ENCODE measurements at places on chromosomes 5 and 9.

DNA sequence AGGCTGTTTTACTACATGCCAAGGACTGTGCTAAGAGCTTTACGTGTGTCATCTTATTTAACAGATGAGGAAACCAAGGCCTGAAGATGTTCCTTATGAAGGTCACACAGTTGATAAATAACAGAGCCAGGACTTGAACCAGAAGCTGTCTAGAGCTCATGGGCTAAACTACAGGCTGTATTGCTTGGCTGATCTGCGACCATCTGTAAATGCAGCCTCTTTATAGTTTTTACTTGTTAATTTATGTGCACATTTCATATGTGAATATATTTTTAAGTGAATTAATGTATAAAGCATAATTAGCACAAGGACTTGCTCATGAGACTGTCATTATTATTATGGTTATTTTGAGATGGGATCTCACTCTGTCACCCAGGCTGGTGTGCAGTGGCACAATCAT is 19.3 kb upstream of the GNPDA1 start:
- DNase-seq: no peak

DNA sequence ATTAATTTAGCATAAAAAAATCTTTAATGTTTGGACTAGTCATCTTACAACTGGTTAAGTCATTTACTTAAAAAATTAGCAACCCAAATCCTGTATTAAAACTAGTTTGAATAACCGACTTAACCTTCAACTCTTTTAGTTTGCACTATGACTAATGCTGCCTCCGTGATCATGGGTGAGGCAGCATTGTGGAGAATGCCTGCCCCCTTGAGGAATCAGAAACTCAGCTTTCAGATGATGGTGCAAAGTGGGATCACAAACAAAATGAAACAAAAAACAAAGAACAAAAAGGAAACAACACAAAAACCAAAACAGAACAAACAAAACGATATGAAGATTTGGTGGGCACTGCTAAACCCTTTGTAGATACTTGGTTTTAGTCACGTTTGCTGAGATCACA is 127.0 kb upstream of the PALM2AKAP2 start:
- DNase-seq: no peak

DNA sequence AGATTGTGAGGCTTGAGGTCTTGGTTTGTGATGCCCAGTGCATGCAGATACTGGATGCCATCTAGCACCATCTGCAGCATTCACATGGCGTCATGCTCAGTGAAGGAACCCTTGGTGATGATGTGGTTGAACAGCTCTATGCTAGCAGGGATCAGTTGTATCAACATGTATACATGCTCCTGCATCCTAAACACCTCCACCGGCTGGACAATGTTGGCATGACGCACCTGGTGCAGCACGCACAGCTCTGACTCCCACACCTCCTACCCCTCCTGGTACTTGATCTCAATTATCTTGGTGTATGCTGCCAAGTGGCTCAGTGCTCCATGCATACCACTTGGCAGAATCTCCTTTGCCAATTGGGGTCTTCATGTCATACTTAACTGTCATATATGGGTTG is 49.1 kb downstream of the MTREX start:
- DNase-seq: no peak

DNA sequence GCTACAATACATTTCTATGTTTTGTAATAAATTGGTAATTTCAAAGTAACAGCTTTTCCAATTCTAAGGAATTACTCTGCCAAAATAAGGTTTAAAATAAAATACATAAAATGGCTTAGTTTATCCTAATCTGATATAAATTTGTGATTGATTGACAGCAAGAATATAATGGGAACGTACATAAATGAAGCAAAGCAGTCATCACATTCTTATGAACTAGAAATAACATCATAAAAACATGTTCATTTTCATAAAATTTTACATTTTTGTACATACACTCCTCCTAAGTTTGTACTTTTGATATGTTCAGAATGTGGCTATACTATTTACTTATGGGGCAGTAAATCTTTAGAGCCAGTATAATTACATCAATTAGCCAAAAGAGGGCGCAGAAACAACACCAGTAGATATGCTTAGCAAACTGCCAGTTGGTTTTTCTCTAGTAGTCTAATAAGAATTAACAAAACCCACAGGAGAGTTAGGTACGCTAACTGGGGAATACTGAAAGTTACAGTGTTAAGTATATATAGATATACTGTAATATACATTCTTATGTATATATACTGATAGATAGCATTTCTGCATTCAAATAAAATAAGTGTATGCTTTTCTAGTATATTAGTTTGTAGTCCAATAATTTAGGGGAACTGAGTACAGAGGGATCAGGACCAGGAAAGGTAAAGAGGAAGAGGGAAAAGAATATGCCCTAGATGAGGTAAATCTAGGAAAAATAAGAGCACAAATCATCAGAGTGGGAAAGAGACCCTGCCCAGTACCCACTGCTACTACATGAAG is 76.8 kb downstream of the ZDHHC21 start:
- DNase-seq: no peak

DNA sequence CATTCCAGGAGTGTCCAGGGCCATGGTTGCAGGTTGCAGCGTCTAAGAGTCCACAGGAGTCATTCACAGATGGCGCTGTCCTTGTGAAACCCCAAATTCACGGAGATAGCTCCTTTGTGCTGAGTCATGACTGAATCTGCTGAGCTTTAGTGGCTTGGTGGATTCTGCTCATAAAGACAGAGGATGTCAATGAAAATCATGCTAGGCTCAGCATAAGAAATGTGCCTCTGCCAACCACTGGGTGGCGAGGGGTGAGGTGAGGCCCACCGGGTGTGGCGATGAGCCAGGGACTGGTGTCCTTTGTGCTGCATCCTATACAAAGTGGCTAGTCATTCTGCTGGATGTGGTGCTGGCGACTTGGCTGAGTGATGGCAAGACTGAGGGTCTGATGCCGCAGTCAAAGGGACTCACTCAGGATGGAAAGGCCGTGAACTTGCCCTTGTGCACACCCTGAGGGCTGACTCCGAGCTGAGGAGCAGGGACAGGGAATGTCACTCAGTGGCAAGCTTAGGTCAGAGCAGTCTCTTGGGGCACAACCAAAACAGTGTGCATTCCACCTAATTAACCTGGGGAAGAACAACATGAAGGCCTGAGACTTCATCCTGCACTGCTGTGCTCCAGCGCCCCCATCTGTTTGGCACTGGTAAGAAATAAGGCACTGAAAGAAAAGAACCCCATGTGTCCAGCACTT is 71.5 kb downstream of the DAP start:
- peak; percentile 77 for DNase-seq

DNA sequence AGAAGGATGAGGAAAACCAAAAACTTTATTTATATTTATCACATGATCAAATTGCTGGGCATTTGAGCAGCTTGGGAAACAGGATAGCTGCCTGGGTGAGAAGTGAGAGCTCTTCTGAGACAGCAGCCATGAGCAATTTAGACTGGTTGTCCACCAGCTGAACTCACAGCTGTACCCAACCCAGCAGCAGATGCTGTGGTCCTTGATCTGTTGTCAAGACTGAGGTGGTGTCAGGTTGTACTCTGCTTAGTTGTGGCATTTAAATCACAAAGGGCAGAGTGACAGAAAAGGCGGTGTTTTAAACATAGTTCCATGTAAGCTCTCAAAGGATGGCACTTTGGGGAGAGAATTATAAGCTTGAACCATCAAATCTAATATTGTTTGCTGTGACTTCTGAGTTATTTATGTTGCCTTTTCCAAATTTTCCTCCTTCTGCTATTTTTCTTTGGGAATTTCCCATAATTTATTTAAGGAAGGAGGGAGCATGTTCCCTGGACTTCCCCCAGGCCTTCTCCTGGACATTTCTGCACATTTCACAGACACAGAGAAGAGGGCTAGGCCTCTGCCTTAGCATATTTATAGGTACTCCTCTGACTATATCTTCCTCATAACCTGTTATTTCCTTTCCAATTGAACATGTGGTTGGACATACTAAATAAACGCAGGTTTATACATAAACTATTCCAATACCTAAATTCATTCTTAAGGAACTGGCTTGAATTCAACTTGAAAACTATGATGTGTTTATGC is 117.7 kb upstream of the FER start:
- no peak for DNase-seq

DNA sequence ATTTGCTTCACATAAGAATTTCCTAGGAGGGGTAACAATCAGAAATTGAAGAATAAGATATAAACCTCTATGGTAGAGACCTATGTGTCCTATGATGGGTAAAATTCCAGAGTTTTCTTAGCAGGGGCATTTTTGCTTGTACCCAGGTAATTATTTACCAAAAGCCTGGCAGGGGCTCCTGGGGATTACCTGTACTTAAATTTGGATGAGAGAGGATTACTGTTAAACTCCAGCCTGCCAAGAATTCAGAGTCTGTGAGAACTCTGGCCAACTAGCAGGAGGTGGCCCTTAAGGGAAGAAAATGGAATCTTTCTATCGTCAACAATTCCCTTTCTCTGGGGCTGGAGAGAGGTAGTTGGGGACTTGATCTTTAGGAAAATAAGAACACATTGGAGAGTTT is 460.4 kb downstream of the PDE4D start:
- DNase-seq: no peak

DNA sequence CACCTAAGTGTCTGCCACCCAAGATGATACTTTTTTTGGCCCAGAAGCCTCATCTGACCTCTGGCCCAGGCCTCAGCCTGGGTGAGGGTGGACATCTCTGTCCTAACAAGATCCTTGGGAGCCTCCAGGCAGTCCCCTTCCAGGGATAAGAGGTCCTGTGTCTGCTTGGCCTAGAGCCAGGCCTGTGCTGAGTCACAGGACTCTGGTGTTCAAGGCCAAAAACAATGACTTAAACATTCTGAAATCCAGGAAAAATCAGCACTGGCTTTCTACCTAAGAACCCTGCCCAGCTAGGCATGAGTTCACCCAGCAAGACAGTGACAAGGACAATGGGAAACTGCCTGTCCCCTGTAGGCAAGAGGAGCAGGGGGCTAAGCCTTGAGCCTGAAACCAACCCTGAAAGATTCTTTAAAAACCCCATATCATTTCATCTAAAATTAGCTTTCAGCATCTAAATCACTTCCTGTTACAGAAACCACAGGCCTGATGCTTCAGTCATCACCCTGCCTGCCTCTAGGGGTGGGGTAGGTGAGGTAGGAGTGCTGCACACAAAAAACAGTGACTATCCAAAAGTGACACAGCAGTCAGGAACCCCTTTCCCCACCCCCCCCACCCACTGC is 29.9 kb downstream of the CSF2 start:
- no peak for DNase-seq

DNA sequence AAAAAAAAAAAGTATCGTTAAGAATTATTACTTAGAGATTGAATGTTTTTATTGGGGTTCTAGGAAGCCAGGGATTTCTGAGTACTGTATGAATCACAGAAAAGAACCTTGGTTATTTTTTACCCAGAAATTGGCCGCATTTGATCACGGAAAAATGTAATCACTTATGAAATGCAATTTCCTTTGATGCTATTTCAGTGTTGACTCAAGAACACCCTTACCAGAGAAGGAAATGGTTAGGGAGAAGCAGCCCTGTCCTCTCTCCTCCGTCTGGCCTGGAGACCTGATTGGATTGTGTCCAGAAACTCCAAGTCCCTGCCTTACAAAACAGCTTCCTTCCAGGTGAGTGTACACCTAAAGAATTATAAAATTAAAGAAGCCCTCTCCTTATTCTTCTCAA is 116.7 kb downstream of the MED10 start:
- no peak for DNase-seq

DNA sequence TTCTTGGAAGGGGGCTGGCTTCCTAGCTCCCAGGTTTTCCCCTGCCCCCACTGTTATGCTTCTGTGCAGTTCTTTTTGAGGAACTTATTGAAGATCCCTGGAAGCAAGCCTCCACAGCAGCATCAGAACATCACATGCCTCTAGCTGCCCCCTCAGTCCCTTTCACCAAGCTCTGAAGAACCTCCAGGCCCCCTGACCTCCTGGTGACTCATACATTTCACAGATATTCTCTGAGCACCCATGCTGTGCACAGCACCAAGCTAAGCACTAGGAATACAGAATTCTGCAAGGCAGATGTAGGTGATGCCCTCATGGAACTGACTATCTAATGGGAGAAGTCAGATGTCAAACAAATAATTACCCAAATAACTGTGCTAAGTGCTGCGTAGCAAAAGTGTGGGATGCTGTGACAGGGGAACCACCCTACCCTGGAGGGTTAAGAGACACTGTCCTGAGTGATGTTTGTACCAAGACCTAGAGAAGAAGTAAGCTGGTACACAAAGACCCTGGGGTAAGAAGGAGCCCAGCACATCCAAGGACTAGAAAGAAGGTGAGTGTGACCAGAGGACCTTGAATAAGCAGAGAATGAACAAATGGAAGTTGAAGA is 213.7 kb upstream of the NR4A3 start:
- no peak for DNase-seq

GRCh38 chr5:171907725-171908343 is 98.6 kb downstream of the FBXW11 start:
- peak; percentile 32 for DNase-seq

DNA sequence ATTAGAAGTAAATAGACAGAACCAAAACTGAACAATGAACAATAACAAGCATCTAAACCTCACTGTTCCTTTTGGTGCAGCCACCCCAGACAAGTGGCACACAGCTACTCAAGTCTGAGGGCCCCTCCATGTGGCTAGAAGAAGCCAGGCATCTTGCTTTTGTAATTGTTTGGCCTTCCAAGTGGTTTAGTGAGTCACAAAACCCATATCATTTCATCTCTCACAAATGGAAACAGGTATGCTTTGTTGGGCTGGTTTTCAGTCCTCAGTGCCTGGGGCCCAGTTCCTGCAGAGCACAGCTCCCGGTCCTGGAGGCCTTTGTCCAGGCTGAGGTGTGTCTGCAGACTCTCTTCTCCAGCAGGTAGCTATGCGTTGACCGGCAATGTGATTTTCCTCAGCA is 16.7 kb downstream of the PRLR start:
- no peak for DNase-seq

GRCh38 chr9:5554254-5554653 is 43.9 kb downstream of the PDCD1LG2 start:
- DNase-seq: no peak
